ENCODE measurements at places on chromosomes 4 and X.

- no peak for DNase-seq
Observed at GRCh38 chr4:101141230-101141629, 206.1 kb downstream of the PPP3CA start.

DNA sequence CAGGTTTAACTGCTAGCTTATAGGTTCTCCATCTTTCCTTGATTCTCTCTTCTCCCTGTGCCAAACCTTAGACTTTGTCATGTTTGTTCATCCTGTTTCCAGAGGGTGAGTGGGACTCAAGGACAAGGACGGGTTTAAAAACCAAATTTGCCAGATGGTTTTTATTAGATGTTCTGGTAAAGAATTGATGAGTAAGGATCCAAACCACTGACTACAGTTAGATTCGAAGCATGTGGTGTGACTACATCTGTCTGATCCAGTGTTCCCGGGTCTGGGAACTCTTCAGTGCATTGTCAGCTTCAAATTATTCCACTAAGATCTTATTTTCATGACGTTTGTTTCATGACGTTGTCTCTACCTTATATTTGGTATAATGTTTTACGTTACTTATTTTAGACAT lies 37.5 kb downstream of the MTMR1 start:
- DNase-seq: peak; percentile 42

GRCh38 chr4:98617358-98618047 lies 40.9 kb downstream of the TSPAN5 start:
- DNase-seq: no peak

- DNase-seq: no peak
Observed at GRCh38 chrX:68647156-68647957, at the start of gene STARD8. STARD8 (plus strand) TSS chrX:68647666; CDS start chrX:68647883, 217 bp downstream.

GRCh38 chr4:122503214-122503613 lies 46.7 kb upstream of the IL2 start:
- DNase-seq: no peak

GRCh38 chr4:164956766-164957643 lies 20.5 kb downstream of the TRIM61 start:
- DNase-seq: no peak

DNA sequence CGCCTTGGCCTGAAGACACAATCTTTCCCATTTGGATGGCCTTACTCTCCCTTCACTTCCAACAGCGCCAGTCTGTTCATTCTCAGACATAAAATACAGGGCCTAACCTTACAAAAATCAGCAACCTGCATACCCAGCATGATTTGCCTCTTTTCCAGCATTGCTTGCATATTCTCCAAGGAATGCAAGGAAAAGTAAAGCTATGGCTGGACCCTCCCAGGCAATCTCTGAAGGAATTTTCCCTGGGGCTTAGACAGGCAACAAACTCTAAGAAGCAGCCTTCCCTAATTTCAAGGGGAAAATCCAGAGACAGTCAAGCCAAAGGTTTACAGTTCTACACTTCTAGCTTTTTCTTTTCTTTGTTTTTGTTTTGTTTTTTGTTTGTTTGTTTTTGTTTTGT lies 3.6 kb downstream of the DCTD start:
- DNase-seq: no peak

- no peak for DNase-seq
Observed at GRCh38 chrX:11319806-11320520, 26.8 kb downstream of the AMELX start.

GRCh38 chr4:48664938-48665337 lies 115.1 kb downstream of the FRYL start:
- no peak for DNase-seq

DNA sequence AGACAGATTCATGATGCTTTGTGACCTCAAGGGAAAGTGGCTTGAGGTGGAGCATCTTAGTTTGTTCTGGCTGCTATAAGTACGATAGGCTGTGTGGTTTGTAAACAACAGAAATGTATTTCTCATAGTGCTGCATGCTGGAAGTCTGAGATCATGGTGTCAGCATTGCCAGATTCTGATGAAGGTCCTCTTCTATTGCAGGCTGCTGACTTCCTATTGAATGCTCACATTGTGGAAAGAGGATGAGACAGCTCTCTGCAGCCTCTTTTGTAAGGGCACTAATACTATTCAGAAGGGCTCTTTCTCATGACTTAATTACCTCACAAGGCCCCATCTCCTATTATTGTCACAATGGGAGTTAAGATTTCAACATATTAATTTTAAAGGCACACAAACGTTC lies 1674.0 kb upstream of the PCDH7 start:
- no peak for DNase-seq

DNA sequence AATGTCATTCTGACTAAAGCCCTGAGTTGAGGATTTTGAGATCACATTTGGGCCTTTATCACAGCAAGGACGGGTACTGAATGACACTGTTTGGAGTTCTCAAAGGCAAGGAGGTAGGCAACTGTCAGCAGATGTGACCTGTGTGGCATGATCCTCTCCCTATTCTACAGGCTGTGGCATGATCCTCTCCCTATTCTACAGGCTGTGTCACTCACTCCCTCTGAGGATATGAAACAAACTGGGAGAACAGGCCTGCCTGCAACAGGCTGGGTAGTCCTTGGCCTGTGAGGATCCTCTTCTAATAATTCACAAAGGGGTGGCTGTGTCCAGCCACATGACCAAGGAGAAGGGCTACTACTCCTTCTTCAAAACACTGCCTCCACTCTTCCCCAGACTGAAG lies 14.9 kb upstream of the TCEANC start:
- no peak for DNase-seq

- DNase-seq: no peak
Observed at GRCh38 chr4:157165935-157166610, 54.5 kb upstream of the GRIA2 start.

- peak; percentile 43 for DNase-seq
Observed at GRCh38 chr4:24024605-24025004, 134.8 kb upstream of the PPARGC1A start.

DNA sequence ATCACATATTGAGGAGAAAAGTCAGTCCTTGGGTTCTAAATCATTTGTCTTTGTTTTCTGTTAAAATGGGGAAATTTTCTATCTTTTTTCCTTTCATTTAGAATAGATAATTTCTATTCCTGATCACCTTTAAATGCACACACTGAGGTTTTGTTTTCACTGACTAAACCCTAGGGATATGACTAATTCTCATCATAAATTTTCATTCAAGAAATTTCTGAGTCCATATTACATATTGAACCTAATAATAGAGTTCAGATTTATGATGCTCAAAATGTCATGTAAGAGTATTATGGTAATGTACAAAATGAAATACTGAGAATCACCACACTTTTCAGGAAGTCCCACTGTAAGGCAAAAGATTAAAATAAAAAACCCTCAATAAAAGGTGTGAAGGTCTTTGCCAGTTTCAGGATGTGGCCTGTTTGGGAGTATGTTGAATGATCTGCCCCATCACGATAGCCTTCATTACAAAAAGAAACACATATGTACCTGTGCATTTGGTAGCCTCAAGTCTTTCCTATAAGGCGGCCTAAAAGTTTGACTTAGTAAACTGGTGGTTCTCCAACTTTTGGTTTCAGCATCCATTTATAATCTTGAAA lies 49.4 kb downstream of the LEF1 start:
- DNase-seq: no peak

DNA sequence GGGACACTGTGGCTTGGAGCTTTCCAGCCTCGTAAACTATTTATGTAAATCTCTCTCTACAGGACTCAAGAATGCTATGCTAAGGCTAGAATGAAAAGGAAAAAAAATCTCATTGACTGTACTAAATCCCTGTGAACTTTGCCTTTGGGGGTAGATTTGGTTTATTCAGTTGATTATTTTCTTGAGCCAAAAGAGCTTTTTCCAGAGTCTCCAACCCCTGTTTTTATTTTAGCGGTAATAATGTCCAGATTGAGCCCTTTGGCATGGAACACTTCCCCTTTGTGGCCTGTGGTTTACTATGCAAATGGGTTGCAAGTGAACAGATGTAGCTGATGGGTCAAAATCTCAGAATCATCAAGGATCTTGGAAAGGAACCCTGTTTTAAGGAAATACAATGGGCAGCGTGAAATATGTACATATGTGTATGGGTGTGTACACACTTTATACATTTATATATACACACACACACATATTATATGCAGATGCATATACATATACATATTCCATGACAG lies 72.9 kb downstream of the FAM9B start:
- no peak for DNase-seq

- no peak for DNase-seq
Observed at GRCh38 chr4:5211282-5211839, 160.1 kb downstream of the STK32B start.

- no peak for DNase-seq
Observed at GRCh38 chrX:13837290-13837745, 20.4 kb upstream of the GPM6B start.

DNA sequence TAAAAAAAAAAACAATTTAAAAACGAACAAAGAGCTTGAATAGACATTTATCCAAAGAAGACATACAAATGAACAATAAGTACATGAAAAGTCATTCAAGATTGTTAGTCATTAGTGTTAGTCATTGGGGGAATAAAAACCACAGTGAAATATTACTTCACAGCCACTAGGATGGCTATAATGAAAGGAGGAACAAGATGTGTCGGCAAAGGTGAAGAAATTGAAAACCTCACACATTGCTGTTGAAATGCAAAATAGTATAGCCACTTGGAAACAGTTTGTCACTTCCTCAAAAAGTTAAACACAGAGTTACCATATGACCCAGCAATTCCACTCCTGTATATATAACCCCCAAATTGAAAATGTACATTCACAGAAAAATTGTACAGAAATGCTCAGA lies 45.2 kb upstream of the SLC39A8 start:
- DNase-seq: no peak

DNA sequence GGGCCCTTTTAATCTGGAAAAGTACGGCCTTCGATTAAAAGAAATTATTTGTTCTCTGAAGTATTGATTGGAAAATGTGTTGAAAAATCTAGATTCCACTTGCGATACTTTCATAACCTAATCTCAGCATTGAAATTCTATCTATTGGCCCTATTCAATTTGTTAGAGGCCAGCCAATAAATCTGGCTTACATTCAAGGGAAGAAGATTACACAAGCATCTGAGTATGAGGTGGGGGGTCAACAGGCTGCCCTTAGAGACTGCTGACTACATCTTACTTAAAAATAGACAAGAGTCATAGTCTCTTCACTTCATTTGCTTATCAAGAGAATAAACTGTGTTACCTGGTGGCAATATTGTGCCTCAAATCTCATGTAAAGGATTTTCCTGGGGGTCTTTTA lies 248.0 kb upstream of the KCNIP4 start:
- no peak for DNase-seq

- no peak for DNase-seq
Observed at GRCh38 chrX:65821721-65822496, 154.5 kb downstream of the MSN start.

GRCh38 chr4:8177552-8177951 lies 18.9 kb upstream of the ABLIM2 start:
- DNase-seq: no peak

DNA sequence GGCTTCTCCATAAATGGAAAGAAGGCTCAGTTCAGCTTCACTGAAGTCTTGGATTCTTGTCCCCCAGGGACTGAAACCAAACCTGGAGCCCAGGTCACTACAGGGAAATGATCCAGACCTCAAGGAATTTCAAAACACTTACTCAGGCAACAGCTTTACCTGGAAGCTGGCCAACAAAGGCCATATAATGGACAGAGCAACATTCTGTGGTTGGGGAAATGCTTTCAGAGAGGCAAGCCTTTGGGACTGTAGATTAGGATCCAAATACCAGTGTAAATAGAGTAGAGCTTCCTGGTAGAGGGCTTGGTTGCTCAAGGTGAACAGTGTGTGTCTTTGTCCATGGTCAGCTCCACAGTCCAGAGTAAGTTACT lies 57.0 kb upstream of the PROM1 start:
- DNase-seq: peak; percentile 95

DNA sequence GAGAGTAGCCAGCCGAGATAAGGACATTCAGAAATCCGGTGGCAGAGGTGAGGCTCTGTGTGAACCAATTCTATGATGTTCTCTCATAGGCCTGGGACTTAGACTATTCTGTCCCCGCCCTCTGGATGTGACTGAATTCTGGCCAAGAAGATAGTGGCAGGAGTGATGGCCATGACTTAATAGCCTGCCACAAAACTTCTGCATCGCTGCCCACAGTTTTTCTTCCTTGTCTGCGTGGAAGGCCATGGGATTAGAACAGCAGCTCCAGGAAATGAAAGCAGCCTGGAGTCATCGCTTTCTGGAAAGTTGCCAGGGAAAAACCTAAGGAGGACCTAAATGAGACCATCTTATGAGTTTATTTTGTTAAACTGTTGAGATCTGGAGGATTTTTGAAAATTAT lies 134.7 kb downstream of the F11 start:
- DNase-seq: no peak

DNA sequence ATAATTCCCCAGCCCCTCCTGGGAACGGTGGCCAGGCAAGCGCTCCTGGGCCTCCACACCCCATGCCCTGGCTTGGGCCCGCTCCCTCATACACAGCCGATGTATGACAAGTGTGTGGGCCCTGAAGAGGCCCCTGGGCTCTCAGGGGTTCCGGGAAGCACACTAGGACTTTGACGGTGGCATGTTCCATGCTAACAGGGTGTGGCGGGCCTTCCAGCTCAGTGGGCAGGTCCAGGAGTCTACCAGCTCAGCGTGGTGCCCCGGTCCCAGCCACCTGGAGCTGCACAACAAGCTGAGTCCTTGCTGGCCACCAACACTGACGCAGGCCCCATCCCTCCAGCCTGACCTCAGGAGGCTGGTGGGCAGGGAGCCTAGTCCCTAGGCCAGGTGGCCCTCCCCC lies 24.4 kb upstream of the HMX1 start:
- no peak for DNase-seq

DNA sequence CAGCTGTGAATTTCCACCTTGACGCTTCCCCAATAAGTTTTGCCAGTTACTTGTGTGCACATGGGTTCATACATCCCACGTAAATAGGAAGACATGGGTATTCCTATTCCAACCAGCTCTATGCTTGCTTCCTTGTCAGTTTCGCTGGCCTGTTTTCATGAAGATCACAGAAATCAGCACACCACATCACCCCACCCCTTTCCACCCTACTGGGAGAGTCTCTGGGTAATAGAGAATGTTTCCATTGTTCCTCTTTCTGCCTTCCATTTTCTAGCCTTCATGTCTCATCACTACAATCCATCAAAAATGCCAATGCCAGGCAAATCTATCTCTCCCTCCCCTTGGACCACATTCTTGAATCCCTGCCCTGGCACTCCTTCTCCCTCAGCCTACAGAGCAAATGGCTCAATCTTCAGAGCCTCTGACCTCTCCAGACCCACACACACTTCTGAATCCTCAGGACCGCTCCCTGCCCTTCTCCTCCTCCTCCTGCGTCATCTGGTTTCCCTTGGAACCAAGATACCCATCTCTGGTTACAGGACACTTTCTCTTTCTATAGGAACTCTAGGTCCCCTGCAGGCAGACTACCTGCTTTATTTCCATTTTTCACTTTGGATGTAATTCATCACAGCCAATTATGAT lies 323.3 kb downstream of the DHX15 start:
- no peak for DNase-seq

Data from fibroblast of skin of left biceps (primary cell).